ENCODE measurements at places on chromosomes 2 and 18. TPM values are rescaled to one million over a fixed set of nuclear protein-coding genes. Genes with fewer than 3 reads are reported as not detected.

Gene NAT8
- not detected for total RNA-seq

Gene CD8B
- total RNA-seq = 0.46 TPM

Gene CHST9
- total RNA-seq = 8.7 TPM

Gene POTEC
- total RNA-seq = not detected

Gene CD8B2
- total RNA-seq = not detected

Gene MDH1B
- 0.54 TPM for total RNA-seq

Gene LDLRAD4
- total RNA-seq = 29.3 TPM

Gene LIMS3
- 4.1 TPM for total RNA-seq

Gene OTOS
- not detected for total RNA-seq

DNA sequence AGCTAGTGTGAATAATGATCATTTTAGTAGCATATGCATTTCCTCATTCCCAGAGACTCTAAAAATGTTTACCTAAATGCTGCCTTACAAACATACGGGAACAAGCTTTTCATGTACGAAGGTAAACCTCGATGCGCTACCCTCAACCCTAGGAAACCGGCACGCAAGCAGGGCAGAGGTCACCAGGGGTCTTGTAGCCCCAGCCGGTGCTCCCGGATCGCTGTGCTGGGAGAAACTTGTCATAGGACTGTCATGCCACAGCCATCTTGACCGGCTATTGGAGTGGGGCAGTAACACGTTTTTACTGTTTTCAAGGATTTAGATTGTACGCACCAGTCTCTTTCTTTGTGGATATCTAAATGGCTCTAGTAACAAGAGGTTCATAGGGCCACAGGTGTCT is 34.8 kb upstream of the NFATC1 start:
- no peak for DNase-seq

- no peak for DNase-seq
Measured at GRCh38 chr2:37005118-37005868, 39.0 kb upstream of the STRN start.

DNA sequence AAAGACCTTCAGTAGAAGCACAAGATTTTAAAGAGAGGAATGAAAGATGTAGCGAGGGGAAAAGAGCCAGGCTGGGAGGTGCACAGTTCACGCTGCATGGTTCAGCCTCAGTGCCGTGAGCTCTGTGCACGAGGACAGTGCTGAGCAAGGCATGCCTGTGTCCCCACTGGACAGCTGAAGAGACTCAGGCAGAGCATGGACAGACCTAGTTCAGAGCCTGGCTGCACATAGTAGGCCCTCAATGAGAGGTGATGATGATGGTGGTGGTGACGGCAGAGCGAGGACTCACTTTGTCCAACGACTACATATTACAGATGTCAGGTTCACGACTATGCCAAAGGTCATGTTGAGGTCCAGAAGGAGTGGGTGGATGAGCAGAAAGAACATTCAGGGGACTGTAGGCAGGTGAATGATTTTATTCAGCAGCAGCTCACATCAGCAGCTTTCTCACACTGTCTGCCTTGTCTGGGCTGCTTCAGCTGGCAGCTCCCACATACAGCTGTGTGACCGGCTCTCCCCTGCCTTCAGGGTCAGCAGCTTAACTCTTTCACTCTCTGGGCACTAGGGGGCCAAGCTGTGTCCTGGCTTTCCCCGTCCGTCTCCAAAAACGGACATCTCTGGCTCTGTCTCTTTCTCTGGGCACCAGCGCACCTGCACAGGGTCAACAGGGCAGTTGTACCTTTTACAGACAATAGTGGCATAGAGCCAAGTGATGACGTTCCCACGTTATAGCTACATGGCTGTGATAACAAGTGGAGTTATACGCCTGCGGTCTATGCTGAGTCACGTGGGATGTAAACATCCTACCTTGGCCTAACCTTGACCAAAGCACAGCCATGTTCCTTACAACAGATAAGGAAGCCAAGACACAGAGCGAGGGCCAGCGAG is 128.8 kb upstream of the MSH6 start:
- DNase-seq = no peak

DNA sequence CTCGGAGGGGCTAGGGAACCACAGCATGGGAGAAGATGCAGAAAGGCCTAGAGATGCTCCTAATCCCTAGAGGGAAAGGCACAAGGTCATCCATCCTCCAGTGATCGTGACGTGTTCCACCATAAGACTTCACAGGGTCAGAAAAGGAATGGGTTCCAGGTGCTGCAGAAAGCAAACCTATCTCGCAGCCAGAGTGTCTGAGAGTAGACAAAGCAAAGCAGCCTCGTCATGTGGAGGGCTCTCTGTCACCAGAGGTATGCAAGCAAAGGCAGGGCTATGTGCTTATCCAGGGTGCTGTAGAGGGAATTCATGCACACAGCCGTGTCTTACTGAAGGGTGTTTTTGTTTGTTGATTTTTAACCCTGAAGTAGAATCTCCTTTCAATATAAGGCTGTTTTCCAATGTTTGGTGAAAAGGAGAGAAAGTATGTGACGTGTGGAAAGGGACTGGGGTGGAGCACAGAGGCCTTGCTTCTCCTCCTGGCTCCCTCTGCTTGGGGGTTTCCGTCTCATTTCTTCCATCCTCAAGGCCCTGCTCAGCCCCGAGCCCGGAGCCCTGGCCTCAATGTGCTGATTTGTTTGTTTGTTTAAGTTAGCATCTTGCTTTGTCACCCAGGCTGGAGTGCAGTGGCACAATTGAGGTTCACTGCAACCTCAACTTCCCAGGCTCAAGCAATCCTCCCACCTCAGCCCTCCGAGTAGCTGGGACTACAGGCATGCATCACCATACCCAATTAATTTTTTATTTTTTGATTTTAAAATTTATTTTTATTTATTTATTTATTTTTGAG is 3.0 kb downstream of the GPR55 start:
- DNase-seq = no peak

- DNase-seq = no peak
Measured at GRCh38 chr2:96344011-96344410, 8.4 kb downstream of the NCAPH start.

DNA sequence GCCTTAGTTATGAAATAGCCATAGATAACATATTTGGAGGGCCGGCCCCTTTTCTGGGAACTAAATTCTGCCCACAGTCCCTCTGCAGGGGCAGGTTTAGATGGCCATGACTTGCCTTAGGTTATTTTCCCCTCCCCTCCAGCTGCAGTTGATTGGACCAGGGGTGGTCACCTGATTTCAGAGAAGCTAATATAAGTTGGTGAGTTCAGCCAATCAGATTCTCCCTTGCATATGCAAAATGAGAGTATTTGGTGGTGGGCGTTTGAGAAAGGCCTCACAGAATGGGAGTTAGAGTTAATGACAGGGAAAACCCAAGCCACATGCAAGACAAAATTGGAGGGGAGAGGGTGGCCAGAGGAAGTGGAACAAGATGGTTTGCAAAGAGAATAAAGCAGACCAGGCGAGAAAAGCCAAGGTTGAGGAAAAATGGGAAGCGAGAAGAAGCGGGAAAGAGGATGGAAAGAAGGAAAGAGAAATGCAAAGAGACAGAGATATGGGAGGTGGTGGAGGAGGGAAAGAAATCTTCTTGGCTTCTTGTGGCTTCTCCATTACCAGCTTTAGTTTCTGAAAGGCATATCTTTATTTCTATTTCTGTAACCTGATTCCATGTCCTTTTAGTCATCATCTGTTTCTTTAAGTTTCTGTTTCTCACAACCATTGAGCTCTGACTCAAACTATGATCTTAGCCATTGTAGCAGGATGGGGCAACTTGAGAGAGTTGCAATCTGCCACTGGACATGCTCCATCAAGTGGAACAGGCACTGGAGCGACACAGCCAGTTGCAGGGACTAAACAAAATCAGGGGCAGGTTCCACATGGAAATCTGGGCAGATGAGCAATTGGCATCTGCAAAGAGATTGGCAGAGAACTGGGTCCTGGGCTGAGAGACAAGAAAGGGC is 108.1 kb upstream of the SIX3 start:
- no peak for DNase-seq

GRCh38 chr2:108412995-108413710 is 35.4 kb downstream of the SULT1C4 start:
- no peak for DNase-seq

DNA sequence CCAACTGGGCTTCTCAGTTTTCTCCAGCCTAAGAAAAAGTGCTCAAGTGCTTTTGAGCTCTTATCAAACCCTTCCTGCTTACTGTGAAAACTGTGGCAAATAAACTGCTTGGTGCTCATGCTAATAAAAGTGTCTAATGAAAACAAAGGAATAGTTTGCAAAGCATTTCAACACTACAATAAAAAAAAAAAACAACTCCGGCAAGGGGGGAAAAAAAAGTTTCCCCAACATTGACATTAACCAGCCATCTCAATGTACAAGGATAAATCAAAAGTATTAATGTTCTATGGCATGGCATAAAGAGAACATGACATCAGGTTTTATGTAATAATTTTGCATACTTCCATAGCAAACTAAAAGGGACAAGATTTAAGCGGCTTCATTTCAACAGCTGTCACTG is 14.7 kb upstream of the STPG4 start:
- DNase-seq = no peak

- DNase-seq = no peak
Measured at GRCh38 chr2:172234716-172235691, 132.3 kb upstream of the DLX2 start.

GRCh38 chr2:108594982-108595464 is 60.8 kb downstream of the LIMS1 start:
- no peak for DNase-seq

- DNase-seq = no peak
Measured at GRCh38 chr2:22454826-22455485, 930.0 kb upstream of the KLHL29 start.

DNA sequence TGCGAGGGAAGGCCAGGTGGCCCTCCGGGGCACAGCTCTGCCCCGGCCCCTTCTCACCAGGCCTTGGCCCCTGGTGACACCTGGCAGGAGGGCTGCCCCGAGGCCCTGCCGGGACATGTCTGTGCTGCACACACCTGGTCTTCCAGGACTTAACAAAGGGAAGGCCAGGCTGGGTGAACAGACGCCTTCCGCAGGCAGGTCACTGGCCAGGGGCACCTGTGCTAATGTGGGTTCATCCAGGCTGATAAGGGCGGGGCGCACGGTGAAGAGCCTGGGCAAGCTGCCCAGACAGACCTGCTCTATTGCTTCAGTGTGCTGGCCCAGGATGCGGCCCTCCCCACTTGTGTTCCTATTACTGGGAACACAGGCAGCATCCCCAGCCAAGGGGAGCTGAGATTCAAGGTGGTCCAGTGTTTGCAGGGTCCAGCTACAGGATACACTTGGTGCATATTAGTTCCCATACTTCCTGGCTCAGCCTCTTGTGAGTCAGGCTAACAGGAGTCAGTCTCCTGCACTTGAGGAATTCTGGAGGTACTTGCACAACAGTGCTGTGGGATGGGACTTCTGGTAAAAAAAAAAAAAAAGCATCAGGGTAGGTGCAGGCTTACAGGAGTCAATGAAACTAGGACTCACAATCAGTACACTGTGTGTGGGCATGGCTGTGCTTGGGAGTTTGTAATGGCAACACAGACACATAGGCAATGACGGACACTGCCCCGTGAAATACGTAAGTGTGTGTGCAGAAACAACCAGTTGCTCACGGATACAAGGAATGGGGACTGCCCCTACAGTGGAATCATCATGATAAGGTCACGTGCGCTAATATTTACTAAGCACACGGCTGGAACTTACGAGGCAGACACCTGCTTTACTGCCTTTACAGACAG is 261.4 kb downstream of the TWIST2 start:
- peak; percentile 74 for DNase-seq

DNA sequence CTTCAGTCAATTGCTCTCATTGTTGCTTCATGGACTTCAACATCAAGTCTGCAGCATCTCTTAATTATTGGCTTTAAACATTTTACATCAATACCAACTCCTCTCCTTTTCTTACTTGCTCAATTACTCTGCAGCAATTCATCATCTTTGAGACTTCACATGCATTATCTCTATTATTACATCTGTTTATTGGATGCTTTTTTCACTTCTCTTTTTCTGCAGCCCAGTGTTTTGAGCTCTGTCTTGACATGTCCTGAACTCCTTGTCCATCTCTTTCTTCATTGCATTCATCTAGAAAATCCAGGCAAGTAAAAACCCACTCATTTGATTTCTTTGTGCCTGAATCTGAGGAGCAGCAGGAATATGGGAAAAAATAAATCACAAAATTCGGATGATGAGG is 647.9 kb downstream of the PLCL1 start:
- no peak for DNase-seq

GRCh38 chr2:73043929-73044832 is 27.3 kb downstream of the SFXN5 start:
- DNase-seq = no peak

GRCh38 chr2:228681426-228681825 is 499.9 kb upstream of the SPHKAP start:
- no peak for DNase-seq

- no peak for DNase-seq
Measured at GRCh38 chr18:67805261-67805660, 288.7 kb upstream of the DSEL start.

- DNase-seq = no peak
Measured at GRCh38 chr18:7172611-7173010, 55.0 kb upstream of the LAMA1 start.

GRCh38 chr2:128543646-128544045 is 225.0 kb upstream of the HS6ST1 start:
- DNase-seq = no peak

DNA sequence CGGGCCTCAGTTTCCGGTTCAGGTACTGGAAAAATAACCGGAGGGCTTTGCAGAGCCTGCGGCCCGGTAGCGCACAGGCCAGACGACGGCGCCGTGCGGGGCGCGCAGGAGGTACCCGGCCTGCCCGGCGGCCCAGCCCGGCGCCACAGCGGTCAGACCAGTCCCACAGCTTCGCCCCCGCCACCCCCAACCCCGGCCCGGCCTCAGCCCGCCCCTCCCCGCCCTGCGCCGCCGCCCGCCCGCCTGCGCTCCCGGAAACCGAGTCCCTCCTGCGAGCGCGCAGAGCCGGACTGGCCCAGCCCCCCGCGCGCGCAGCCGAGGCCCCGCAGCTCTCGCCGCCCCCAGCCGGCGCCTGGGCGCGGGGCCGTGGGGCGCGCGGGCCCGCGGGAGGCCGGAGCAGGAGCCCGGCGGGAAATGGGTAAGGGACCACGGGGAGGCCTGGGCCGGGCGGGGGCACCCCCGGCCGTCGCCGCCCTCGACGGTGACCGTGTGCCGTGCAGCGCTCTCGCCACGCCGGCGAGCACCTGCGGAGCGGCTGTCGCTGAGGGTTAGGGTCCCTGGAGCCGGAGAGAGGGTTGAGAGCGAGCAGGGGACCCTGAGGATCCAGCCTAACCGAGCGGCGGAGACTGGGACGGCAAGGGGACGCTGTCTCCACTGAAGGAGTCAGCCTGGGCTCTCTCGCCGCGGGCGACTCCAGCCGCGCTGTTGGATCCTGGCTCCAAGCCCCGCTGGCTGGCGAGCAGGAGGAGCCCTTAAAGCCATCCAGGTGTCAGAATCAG is 16.5 kb upstream of the PSD4 start:
- no peak for DNase-seq

DNA sequence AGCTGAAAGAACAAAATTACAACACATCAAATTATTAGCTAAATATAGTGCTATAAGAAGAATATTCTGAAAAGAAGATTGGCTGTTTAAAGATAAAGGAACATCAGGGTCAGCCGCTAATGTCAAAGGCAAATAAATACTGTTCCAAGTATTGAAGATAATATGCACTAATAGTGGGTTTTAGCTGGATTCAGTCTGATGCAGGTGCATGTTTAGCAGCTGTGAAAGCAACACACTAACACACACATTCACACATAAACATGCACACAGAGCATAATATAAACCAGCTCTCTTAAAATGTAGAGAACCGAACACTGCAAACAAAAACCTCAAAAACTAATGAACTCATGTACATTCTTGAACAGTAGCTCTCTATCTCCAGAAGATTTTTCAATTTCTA is 634.6 kb downstream of the ERBB4 start:
- DNase-seq = no peak
